ENCODE measurements at places on chromosomes 4 and X. TPM values are rescaled to one million over a fixed set of nuclear protein-coding genes. Genes with fewer than 3 reads are reported as not detected.
A peak's percentile ranks its signal among the peaks of the same experiment; 100 is the strongest.

DNA sequence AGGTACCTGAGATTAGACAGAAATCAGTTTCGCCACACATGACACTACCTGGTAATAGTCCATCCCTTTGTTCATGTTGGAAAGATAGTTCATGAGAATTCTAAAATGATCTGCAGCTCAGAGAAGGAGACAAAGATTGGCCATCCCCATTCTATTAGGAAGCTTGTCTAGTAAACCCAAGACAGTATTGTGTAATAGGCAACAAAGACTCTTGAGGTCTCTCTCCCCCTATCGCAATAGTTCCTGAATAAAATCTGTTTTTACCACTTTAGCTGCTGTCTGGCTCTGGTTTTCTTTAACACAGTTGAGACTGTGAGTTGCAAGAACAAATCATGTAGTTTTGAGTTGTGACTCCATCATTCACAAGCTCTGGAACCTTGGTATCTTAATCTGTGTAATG is 14.8 kb upstream of the BBS7 start:
- DNase-seq, result no peak
- no peaks in the 10 kb centered on the region for H3K4me1 ChIP-seq
- no peaks in the 10 kb centered on the region for H3K36me3 ChIP-seq
- no peak overlapping the region for H3K4me3 ChIP-seq
- H3K27ac ChIP-seq, result no peak overlapping the region
- H3K27me3 ChIP-seq, result peaks cover 29% of the 10 kb centered on the region

DNA sequence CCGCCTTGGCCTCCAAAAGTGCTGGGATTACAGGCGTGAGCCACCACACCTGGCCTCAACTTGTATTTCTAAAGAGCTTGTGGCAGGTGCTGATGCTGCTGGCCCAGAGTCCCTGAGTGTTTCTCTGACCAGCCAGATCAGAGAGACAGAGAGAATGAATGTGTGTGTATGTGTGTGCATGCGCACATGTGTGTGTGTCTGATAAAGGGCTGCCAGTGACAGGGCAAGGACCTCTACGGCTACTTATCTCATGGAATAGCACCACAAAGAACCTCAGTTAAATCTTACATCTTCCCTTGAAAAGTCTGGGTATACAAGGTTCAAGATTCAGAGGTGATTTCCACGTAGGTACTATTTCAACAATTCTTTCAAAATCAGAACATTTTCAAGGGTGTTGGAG is 86.0 kb downstream of the SCD5 start:
- H3K27ac ChIP-seq, result no peak overlapping the region
- no peaks in the 10 kb centered on the region for H3K27me3 ChIP-seq
- no peak overlapping the region for H3K4me3 ChIP-seq
- no peak for DNase-seq

Gene ABCG2
- not detected for total RNA-seq

GRCh38 chr4:1126506-1126905 is 13.1 kb upstream of the RNF212 start:
- no peaks in the 10 kb centered on the region for H3K4me1 ChIP-seq
- H3K27ac ChIP-seq, result no peak overlapping the region

- no peaks in the 10 kb centered on the region for H3K36me3 ChIP-seq
- H3K4me1 ChIP-seq, result peaks cover 20% of the 10 kb centered on the region
- H3K4me3 ChIP-seq, result no peak overlapping the region
- DNase-seq, result no peak
- no peaks in the 10 kb centered on the region for H3K27me3 ChIP-seq
Measured at GRCh38 chrX:136765821-136766356, 14.8 kb downstream of the ARHGEF6 start.

DNA sequence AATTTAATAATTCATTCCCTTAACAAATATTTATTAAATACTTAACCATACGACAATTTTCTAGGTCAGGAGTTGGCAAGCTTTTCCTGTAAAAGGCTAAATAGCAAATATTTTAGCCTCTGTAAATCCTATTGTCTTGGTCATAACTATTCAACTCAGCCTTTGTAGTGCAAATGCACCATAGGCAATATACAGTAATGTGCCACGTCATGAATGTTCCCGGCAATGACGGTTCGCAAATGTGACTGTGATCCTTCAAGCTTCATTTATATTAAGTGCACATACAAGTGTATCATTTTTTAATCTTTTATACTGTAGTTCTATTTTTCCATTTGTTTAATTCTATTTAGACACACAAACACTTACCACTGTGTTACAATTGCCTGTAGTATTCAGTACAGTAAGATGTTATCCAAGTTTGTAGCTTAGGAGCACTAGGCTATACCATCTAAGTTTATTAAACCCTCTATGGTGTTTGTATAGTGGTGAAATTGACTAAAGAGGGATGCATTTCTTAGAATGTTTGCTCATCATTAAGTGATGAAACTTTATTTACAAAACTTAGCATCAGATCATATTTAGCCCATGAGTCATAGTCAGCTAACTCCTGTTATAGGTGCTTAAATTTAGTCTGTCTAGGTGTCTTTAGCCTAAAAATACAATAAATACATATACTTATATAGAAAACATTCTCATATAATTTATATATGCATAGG is 553.6 kb downstream of the STPG2 start:
- peak overlapping the region; percentile 85 for H3K27ac ChIP-seq
- H3K27me3 ChIP-seq, result no peaks in the 10 kb centered on the region
- peak overlapping the region; percentile 35 for H3K4me3 ChIP-seq
- peaks cover 32% of the 10 kb centered on the region for H3K4me1 ChIP-seq

- H3K27me3 ChIP-seq, result no peaks in the 10 kb centered on the region
- peak overlapping the region; percentile 33 for H3K27ac ChIP-seq
- H3K4me3 ChIP-seq, result no peak overlapping the region
- H3K36me3 ChIP-seq, result no peaks in the 10 kb centered on the region
Measured at GRCh38 chr4:72375073-72375736, 193.8 kb downstream of the ADAMTS3 start.

GRCh38 chr4:183621875-183622274 is 37.1 kb downstream of the RWDD4 start:
- no peak overlapping the region for H3K27ac ChIP-seq
- H3K4me1 ChIP-seq, result no peaks in the 10 kb centered on the region
- no peak for DNase-seq

Gene NEUROG2
- not detected for total RNA-seq

DNA sequence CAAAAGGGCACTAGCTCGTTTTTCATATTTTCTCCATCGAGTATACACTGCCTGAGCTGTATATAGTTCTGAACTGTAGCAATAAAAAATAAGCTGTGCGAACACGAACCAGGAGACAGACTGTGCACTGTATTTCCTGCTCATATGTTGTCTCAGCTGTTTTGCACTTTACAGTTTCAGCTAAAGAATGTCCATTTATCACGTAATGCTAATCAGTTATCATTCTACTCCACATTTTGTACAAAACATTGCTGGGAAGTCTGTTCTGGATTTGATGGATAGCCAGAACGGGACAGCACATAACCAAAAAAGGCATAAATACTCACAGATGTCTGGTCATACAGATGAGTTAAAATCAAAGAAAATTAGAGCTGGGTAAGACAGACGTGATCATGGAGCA is 315.5 kb upstream of the ADGRL3 start:
- no peaks in the 10 kb centered on the region for H3K27me3 ChIP-seq
- DNase-seq, result no peak
- no peak overlapping the region for H3K27ac ChIP-seq
- H3K4me1 ChIP-seq, result no peaks in the 10 kb centered on the region

Gene ZBTB33
- total RNA-seq, result 12.1 TPM

GRCh38 chr4:173091958-173092357 is 76.7 kb upstream of the GALNT7 start:
- no peak overlapping the region for H3K27ac ChIP-seq
- H3K4me3 ChIP-seq, result no peak overlapping the region
- H3K27me3 ChIP-seq, result no peaks in the 10 kb centered on the region
- no peak for DNase-seq

DNA sequence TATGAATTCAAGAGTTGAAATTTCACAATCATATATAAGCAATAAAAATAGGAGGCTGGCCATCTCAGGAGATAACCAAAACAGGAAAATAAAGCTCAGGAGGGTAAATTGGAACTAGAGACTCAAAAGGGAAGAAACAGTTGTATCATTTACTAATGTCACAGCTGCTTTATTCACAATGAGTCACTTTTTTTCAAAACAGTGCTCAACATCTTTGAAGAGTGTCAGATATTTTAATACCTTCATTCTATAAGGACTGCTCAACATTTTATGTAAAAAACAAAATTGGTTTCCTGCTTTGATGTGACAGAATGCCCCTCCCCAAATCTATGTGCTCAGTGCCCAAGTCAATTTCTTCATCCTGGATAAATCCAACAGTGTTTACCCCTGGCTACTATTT is 97.7 kb downstream of the DDX60 start:
- peaks cover 27% of the 10 kb centered on the region for H3K4me1 ChIP-seq
- no peaks in the 10 kb centered on the region for H3K36me3 ChIP-seq
- H3K27me3 ChIP-seq, result no peaks in the 10 kb centered on the region
- H3K4me3 ChIP-seq, result no peak overlapping the region
- peak; percentile 10 for DNase-seq

DNA sequence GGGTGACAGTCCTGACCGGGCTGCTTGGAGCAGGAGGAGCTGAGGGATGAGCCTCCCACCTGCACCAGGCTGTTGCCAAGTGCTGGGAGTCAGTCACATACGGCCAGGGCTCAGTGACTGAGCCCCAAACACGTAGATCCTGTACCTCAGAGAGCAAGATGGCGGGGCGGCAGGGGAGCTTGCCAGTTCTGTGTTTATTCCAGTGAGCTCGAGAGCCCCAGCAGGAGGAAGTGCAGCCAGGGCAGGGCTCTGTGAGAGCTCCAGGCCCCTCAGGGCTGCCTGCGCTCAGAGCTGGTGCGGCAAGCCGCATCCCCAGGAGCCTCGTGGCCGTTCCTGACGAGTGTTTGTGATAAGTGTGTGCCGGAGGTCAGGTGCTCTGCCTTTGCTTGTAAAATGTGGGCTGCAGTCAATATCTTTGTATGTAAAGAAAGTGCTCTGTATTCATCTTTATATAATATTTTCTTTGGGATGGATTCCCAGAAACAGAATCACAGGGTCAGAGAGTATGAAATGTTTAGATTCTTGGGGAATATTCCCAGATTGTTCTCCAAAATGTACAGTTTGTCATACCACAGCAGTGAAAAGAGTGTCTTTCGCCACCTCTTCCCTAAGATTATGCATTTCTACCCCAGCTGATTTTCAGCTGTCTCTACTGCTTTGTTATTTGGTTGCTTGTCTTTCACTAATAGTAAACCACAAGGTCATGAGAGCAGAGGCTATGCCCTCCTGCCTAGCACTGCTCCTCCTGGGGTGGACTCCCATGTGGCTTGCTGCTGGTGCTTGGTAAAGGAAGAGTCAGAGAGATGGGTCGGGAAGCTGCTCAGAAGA is 50.3 kb downstream of the NELFA start:
- H3K4me3 ChIP-seq, result no peak overlapping the region
- no peak overlapping the region for H3K27ac ChIP-seq
- peaks cover 41% of the 10 kb centered on the region for H3K36me3 ChIP-seq

DNA sequence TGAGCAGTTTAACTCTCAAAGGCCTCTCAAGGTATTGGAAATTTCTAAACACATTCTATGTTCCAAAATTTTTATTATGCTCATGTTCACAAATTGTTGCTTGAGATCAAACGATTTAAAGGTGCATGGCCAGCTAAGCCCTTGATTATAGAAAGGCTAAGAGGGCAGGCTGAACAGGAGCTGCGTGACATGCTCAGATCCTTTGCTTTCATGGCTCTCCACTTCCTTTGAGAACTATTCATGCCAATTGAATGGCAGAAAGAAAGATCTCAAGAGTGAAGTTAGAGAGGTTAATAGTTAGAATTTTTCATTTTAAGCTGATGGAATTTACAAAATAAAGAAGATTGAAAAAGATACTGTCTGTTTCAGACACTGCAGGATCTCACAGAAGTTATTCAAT is 594 bp downstream of the LRIT3 start:
- no peaks in the 10 kb centered on the region for H3K4me1 ChIP-seq
- no peak overlapping the region for H3K4me3 ChIP-seq
- H3K36me3 ChIP-seq, result no peaks in the 10 kb centered on the region
- DNase-seq, result no peak
- no peak overlapping the region for H3K27ac ChIP-seq

GRCh38 chr4:6332042-6332668 is 62.5 kb downstream of the WFS1 start:
- no peak overlapping the region for H3K4me3 ChIP-seq
- H3K4me1 ChIP-seq, result peaks cover under 1% of the 10 kb centered on the region
- H3K27me3 ChIP-seq, result no peaks in the 10 kb centered on the region
- H3K36me3 ChIP-seq, result no peaks in the 10 kb centered on the region
- peak; percentile 62 for DNase-seq

DNA sequence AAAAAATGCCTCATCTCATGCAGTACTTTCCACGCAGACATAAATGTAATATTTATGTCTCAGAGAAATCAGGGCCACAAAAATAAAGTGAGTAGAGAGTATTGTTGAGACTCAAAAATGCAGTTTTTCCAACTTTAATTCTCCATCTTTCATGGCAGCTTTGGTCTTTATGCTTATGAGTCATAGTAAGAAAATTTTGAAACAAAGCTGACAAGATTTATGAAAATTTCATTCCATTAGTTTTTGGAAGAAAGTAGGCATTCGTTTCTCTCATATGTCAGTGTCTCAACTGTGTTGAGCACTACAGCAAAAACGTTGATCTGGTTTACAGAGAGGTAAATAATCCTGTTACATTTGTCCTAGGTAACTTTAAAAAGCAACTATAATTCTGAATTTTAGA is 656.8 kb downstream of the IQCM start:
- no peak for DNase-seq
- H3K27ac ChIP-seq, result no peak overlapping the region
- no peak overlapping the region for H3K4me3 ChIP-seq
- H3K27me3 ChIP-seq, result no peaks in the 10 kb centered on the region

Gene FGF5
- 2.6 TPM for total RNA-seq

DNA sequence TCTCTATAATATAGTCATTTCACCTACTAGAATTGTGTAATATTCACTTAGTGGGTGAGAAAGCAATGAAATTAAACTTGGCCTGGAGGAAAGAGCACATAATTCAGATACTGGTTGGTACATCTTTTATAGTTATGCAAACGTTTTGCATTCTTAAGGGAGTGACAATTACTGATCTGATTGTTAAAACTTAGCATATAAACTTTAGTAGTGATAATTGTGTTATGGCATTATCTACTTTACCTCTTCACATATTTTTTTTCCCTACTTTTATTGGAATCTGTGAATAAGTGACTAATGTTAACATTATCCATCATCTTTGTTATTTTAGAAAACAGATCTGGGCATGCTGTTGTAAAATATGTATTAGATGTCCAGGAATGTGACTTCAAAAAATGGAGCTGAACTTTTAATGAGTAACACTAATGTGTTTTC is 217.4 kb upstream of the GIMD1 start:
- peaks cover 53% of the 10 kb centered on the region for H3K4me1 ChIP-seq
- peak; percentile 48 for DNase-seq
- H3K36me3 ChIP-seq, result no peaks in the 10 kb centered on the region
- no peak overlapping the region for H3K4me3 ChIP-seq
- 0 out of 2 replicates have a peak overlapping the region, but pooled peaks have one; percentile 6 for H3K27ac ChIP-seq

GRCh38 chr4:14404730-14405129 is 597.6 kb upstream of the CPEB2 start:
- H3K4me1 ChIP-seq, result no peaks in the 10 kb centered on the region
- H3K27ac ChIP-seq, result no peak overlapping the region
- H3K27me3 ChIP-seq, result no peaks in the 10 kb centered on the region
- DNase-seq, result no peak

GRCh38 chr4:120065974-120066516 is 603 bp downstream of the MAD2L1 start:
- H3K27ac ChIP-seq, result peak overlapping the region; percentile 72
- peak; percentile 33 for DNase-seq
- peak overlapping the region; percentile 80 for H3K4me3 ChIP-seq
- H3K4me1 ChIP-seq, result peaks cover 32% of the 10 kb centered on the region
- peaks cover 3% of the 10 kb centered on the region for H3K36me3 ChIP-seq

Measured in PC-3 (cell line).